ENCODE measurements at places on chromosomes 3 and 15. TPM values are rescaled to one million over a fixed set of nuclear protein-coding genes. Genes with fewer than 3 reads are reported as not detected.

Gene CD200R1
- total RNA-seq, result 1.7 TPM

Gene CDHR4
- not detected for total RNA-seq

Gene ITIH1
- not detected for total RNA-seq

Gene SPTSSB
- total RNA-seq, result not detected

Gene NAA50
- total RNA-seq, result 131 TPM

Gene PLSCR2
- total RNA-seq, result not detected

Gene NXPE3
- total RNA-seq, result 16.2 TPM

Gene CCR5
- total RNA-seq, result 0.46 TPM

Measured in esophagus muscularis mucosa (tissue), 4 donors.